Kidney glomerular epithelial cell (primary cell): ENCODE measurements at places on chromosomes 4 and X.

DNA sequence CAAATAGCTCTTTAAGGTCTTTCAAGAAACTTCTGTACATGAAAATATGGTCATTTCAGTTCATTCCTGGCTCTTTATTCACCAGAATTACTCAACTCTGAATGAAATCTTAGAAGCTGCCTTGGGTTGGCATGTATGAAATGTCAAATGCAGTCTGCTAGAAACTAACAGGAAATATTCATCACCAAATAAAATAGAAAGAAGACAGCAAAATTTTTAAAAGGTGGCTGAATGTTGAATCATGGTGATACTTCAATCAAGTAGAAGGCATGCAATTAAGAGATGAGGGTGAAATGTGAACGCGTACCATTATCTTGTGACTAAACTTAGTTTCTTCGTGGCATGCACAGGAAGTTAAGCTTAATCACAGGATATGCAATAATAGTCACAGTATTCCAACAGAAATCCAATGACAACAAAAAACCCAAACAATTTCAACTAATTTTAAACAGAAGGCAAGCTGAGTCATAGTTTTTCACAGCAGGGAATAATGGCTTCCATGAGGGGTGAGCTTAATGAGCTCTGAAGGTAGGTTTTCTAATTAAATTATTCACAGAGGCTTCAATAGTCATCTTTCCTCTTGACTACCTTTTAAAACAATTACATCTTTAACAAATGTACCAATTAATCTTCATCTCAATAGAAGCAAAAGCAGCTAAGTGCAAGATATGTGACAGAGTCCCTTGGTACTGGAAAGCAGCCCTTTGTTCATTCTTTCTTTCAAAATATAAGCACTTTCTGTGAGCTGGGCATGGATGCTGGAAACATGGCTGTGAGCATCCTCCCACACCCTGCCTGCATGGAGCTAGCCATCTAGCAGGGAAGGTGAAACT is 44.5 kb downstream of the SCFD2 start:
- DNase-seq = peak; percentile 73

- no peak for DNase-seq
These were observed 1494.4 kb downstream of the STIM2 start for GRCh38 chr4:28354880-28355656.

DNA sequence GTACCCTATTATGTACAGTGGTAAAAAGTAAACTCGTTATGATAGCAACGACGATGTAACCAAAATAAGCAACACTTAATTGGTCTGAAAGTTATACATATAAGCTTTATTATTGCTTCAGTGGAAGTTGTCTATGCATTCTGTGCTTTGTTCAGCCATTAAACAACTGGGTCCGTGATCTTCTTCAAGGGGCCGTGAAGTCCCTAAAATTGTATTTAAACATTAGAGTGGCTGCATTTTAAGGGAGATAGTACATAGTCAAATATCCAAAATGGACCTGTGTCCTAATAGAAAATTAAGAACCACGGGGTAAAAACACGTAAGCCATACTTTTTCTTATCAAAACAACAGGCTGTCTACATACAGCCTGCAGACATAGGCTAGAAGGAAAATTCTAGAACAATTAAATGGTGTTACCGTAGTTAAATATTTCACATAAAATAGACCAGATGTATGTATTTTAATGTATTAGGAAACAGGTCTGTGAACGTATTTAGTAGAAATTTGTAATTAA is 2.1 kb downstream of the GUCY1A1 start:
- no peak for DNase-seq

- no peak for DNase-seq
These were observed 19.1 kb downstream of the GPRASP3 start for GRCh38 chrX:102739657-102740056.

- no peak for DNase-seq
These were observed 17.4 kb downstream of the RTL5 start for GRCh38 chrX:72114306-72114705.

DNA sequence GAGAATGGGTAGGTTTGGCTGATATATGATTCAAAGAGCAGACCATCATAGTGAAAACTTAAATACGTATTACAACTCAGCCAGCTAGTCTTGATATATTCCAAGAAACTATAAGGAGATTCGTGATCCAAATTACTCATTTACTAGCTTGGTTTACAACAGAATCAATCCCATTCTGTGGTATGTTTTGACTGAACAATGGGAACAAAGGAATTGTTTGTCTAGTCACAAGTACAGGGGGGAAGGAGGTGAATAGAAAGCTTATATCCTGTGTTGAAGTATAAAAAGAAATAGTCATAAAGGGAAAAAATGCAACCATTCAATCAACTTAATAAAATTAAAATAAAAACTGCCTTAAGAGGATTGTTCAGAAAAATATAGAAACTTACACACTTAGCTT is 17.0 kb downstream of the C4orf54 start:
- DNase-seq = no peak

- no peak for DNase-seq
These were observed 380.5 kb downstream of the SH2D1A start for GRCh38 chrX:124726881-124727280.

GRCh38 chr4:95693594-95693993 is 144.8 kb upstream of the UNC5C start:
- peak; percentile 13 for DNase-seq

- DNase-seq = no peak
These were observed 56.2 kb upstream of the MAPK10 start for GRCh38 chr4:86416081-86416480.

GRCh38 chr4:38141808-38142500 is 181.8 kb downstream of the PTTG2 start:
- DNase-seq = peak; percentile 24

GRCh38 chrX:44174061-44174460 is 169.4 kb downstream of the EFHC2 start:
- no peak for DNase-seq

- DNase-seq = no peak
These were observed 66.0 kb upstream of the GEMIN8 start for GRCh38 chrX:14095702-14096101.

DNA sequence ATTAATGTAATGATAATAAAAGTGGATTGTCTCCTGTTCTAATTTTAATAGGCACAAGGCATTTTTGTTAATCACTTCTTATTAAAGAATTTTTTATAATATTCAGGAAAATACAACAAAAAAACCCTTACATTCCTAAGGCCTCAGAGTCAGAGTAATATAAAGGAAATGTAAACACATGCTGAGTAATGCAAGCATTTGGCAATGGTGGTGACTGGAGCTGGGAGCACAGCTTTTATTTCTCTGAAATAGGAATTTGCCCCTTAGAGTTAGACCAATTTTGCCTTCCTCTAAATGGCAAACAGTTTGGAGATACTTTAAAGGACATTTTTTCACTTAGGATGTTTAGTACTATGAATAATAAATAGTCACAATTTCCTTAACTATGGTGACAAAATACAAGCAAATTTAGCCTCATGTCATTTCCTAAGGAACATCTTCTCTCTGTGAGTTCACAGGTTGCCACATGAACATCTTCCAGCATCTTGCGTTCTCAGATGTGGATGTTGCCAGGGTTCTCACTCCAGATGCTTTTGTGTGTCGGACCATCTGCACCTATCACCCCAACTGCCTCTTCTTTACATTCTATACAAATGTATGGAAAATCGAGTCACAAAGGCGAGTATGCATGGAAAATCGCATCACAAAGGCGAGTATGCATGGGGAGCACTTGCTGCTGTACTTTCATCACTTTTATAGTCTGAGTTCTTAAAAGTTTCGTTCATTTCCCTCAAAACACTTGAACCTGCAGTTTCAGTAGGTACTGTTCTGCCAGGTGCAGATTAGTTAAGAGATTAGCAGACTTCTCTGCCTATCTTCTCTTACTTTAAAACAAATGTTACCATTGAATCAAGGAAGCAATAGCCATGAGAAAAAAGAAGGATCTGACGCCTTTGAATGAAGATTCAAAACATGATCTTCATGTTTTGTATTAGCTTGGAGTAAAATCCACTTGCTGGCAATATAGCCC is 15.9 kb upstream of the F11 start:
- DNase-seq = no peak
